RWPE2 (cell line): ENCODE measurements at places on chromosomes 7 and 10.

- DNase-seq, result no peak
These were observed 984.3 kb downstream of the REEP3 start for GRCh38 chr10:64505501-64505900.

- DNase-seq, result no peak
These were observed 178.9 kb downstream of the GRID1 start for GRCh38 chr10:86187499-86188239.

- no peak for DNase-seq
These were observed 60.2 kb upstream of the ADGRA1 start for GRCh38 chr10:133027482-133027881.

DNA sequence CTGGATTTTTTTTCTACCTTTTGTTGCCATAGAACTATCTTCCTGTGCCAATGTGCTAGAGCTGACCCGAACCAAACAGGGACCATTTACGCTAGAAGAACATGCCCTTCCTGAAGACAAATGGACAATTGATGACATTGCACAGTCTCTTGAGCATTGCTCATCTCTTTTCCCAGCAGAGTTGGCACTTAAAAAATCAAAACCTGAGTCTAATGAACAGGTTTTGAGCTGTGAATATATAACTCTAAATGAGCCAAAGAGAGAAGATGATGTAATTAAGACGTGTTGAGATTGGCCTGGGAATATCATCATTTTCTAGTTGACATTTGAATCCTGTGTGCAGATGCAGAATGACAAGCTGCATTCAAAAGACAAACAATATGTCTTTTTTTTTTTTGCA lies 37.1 kb downstream of the TRUB1 start:
- DNase-seq, result no peak

- DNase-seq, result no peak
These were observed 290.7 kb downstream of the THSD7A start for GRCh38 chr7:11541330-11541729.

- no peak for DNase-seq
These were observed 533.3 kb downstream of the SORCS1 start for GRCh38 chr10:106631016-106631702.

DNA sequence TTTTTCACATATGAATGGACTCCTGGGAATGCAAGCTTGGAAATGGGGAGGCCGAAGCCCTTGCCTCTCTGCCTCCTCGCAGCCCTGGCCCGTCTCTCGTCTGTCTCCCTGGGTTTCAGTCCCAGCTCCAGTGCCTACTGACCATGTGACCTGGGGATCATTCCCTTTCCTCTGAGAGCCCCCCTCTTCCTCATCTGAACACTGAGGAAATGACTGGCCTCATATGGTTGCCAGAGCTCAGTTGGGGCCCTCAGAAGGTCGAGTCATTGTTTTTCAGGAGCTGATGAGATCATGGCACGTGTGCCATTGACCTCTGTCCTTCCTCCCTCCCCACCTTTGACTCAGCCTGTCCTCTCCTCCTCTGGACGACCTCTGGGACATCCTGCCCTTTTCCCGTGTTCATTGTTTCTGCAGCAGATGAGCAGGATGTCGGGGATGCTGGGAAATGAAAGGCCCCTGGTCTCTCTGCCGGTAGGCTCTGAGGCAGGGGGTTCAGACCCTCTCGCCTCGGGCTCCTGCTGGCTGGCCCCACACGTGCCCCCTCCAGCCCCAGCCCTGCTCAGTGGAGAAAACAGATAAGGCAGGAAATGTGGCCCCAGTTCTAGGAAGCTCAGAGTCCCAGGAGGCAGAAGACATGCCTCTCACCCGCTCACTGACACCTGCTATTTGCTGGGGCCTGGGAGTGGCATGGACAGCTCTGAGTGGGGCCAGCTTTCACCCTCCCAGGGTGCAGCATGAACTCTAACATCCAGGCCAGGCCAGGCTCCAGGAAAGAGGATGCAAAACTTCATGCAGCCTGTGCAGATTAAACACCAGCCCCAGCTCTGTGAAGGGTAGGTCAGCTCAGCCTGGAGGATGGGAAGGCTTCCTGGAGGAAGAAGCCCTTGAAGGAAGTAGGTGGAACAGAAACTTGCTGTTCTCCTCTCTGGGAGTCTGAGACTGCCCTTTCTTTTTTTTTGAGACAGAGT lies 8.3 kb upstream of the PPP1R35 start:
- no peak for DNase-seq

- DNase-seq, result peak; percentile 96
These were observed 67.5 kb upstream of the INSIG1 start for GRCh38 chr7:155230169-155230593.

DNA sequence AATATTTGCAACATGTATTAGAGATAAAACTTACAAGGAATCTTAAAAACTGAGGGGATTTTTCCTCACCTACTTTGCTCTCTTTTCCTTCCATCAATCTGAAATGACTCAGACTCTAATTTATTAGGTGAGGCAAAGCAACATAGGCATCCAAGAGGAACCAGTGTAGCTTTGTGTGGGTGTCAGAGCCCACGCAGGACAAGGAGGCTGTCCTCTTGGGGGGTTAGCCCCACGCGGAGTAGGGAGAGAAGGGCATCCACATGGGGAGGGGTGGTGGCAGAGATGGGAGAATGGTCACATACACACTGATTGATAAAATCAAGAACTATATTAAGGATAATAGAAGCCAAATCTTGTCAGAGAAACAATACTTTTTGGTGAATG lies 33.8 kb upstream of the ARMS2 start:
- no peak for DNase-seq

- no peak for DNase-seq
These were observed 23.1 kb downstream of the SHH start for GRCh38 chr7:155789001-155789725.

DNA sequence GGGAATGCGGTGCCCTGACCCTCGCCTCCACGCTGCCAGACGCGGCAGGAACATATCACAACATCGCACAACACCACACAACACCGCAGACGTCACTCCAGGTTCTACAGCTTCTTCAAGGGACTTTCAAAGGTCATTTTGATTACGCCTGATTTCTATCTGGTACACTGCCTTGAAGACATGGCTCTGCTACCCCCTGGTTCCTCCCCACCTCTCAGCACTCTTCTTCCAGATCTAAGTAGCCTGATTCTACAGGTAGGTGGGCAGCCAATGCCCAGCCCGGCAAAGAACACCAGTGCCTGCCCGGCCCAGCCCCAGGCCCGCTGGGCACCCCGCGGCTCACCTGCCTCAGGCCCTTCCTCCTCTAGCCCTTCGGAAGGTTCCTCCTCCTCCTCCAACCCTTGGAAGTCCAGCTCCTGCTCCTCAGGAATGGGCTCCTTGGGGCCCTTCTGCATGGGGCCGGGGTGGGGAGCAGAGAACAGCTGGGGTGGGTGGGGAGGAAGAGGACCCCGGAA lies 8.4 kb downstream of the GIGYF1 start:
- DNase-seq, result no peak

DNA sequence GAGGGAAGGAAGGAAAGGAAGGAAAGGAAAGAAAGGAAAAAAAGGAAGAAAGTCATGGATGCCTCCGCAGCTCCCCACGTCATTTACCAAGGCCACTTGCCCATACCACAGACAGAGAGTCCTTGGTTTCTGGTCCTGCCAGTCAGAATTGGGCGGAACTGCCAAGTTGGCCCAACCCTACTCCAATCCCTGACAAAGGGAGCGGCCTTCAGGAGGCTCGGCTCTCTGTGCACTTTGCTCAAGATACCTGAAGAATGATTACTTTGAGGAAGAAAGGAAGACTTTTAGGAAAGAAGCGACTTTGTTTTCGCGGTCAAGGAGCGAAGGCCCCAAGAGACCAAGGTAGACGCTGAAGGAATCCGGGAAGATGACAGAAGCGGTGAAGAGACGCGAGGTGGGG lies 49.1 kb upstream of the FXYD4 start:
- no peak for DNase-seq

DNA sequence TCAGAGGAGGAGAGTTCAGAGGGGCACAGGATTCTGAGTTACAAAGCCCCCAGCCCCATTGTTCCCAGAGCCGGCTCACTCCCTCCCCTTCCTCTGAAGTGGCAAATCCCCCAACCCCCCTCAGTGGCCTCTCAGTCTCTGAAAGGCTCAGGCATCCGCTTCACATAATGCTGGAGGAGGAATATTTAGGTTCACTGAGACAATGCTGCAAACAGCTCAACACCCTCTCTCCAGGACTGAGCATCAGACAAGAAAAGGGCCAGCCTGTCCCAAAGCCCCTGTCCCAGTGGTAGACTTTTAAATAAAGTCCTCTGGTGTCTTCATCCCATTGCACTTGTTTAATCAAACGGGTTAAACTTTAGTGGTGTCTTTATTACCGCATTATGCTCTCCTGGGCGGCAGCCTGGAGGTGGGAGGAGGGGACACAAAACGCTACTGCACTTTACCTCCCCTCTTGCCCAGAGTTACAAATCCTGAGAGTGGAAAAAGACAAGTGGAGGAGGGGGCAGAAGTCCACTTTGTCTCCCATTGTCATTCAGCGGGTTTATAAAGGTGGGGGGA lies 257.9 kb downstream of the FGFR2 start:
- DNase-seq, result no peak

GRCh38 chr7:157468221-157469111 lies 131.7 kb downstream of the DNAJB6 start:
- DNase-seq, result no peak
